ENCODE measurements at places on chromosomes 6 and 20.

- peak; percentile 74 for DNase-seq
Observed at GRCh38 chr6:30483677-30484279, 5.5 kb upstream of the HLA-E start.

DNA sequence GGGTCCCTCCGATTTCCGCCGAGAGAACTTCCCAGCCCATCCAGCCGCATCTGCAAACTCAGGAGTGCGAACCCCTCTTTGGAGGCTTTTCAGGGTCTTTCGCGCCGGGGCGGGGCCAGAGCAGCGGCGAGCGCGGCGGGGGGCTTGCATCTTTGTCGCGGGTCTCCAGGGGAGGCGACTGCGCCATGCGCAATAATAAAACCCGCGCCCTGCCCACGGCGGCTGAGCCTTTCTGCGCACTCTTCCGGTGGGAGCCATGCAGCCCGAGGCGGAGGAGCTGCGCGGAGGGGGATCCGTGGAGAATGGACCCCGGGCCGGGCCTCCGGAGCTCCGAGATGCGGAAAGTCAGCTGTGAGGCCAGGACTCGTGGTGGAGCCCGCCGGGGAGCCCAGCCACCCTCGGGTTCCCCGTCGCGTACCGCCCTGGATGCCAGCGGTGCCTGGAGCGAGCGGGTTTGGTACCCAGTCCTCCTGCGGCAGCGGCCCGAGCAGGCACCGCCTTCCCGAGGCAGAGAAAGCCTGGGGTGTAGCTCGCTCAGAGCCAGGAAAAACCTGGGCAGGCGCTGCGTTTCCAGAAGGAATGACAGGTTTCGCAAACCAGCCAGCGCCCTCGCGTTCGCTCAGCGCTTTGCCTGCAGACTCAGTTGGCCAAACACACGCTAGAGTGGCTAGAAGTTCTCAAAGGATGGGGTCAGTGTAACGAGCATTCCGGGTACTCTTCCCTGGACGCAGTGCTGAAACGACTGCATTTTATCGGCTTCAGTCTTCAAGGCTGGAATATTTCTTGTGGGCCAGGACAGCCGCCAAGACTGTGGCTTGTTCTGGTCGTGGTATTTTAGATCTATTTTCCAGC lies 1.2 kb downstream of the AKAP12 start:
- DNase-seq = no peak

GRCh38 chr6:114084327-114084890 lies 113.5 kb upstream of the HDAC2 start:
- DNase-seq = no peak

DNA sequence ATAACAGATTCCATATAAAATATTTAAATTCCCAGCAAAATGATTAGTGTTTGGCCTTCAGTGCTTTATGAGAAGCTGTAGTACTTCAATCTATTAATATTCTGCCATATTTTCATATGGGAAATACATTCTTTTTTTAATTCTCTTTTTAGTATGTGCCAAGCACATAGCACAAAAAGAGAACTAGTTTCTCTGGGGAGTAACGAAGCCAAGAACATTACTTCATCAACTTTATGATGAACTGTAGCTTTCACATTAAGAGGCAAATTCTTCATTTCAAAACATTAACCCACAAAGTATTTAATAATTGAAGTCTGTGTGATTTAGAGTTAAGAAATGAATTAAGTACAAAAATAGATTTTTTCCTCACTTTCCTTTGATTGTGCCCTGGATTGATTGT lies 281.0 kb upstream of the EYS start:
- DNase-seq = no peak

- DNase-seq = no peak
Observed at GRCh38 chr6:139919107-139920026, 544.9 kb upstream of the CITED2 start.

DNA sequence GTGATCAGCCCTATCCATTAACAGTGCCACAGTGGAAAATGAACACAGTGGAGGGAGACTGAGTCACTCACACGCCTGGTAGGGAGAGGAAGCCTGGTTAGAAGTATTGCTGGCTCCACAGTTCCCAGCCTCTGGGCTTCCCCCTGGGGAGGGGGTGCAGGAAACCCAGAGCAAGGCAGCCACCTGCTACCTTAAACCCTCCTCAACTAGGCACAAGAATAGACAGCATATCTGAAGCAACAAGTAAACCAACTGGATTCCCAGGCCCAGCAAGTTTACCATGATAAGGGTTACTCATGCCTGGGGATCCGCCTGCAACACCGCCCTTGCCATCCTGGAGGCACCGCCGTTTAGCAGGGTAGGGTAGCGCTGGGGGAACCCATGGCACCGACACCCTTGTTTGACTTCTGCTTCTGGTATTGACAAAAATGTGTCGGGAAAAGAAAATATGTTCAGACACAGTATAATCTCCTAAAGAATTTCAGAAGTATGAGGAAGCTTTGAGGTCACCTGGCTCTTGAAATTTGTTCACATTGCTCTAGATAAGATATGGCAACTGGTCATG lies 38.3 kb downstream of the SLC22A23 start:
- no peak for DNase-seq

DNA sequence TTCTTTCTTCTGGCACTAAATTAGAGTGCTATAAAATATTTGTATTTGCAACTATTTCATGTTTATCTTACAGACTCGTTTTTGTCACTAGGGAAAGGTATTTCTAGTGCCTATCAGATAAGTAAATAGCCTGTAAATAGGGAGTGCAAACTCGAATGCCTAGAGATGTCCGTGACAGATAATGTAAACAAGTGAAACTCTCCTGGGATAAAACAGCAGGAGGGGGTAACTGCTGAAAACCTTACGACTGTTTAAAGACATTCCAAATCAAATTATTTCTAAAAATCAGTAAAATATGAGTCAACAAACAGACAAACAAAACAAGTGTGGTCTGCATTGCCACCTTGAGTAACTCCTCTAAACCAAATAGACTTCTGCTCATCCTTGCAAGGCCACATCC lies 932.1 kb downstream of the EYS start:
- DNase-seq = no peak

DNA sequence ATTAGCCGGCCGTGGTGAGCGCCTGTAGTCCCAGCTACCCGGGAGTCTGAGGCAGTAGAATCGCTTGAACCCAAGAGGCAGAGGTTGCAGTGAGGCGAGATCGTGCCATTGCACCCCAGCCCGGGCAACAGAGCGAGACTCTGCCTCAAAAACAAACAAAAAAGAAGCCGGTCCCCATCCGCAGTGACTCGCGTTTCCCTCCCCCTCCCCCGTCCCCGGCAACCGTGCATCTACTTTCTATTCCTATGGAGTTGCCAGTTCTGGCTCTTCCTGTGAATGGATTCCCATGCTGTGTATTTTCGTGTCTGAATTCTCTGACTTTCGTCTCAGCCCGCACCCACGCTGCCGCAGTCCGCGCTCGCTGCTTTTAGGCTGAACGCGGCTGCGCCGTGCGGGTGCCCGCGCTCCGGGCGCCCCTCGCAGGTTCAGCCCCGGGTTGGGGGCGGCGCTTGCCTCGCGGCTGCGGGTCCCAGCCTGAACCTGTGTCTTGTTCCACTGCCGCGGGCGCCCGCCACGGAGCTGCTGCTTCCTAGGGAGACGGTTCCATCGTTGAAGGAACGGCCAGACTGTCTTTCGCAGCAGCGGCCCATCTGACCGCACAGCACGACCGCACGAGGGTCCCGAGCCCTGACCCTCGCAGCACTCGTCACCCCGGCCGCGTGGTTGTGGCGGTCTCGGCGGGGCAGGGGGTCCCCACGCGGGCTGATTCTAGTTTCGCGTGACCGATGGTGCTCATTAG lies 1.1 kb upstream of the MRGBP start:
- DNase-seq = peak; percentile 70

DNA sequence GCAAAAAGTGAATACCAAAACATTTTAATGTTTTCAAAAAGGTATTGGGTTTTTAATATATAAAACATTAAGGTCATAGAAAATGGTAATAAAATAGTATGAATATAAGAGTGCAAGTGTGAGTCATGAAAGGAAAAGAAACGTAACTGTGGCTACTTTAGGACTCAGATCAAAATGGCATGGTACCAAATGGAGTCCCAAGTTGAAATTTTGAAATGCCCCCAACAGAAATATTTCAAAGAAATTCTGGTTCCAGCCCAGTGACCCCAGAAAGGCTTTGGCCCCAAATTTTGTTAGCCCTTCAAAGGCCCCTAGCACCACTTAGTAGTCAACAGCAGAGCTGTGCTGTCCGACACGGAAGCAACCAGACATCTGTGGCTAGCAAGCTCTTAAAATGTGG lies 6.0 kb downstream of the COL12A1 start:
- no peak for DNase-seq

- DNase-seq = no peak
Observed at GRCh38 chr6:5531853-5532375, 270.6 kb downstream of the FARS2 start.

GRCh38 chr6:34437644-34437970 lies 11.7 kb upstream of the RPS10 start:
- no peak for DNase-seq

DNA sequence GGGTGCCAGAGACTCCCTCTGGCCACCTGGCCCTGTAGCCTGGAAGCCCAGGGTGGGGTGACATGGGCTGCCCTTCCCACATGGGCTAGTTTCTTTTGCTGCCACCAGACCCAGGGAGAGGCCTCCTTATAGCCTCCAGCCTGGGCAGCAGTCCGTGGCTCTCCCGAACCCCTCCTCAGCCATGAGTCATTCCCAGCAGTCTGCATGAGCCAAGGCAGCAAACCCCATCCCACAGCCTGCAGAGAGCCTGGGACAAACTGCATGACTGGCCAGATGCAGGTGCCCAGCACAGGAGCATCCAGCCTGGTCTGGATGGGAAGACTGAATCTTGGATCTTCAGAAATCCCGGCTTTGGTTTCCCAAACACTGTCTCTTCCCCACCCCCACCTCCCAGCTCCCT lies 75.7 kb downstream of the MRPL14 start:
- no peak for DNase-seq

DNA sequence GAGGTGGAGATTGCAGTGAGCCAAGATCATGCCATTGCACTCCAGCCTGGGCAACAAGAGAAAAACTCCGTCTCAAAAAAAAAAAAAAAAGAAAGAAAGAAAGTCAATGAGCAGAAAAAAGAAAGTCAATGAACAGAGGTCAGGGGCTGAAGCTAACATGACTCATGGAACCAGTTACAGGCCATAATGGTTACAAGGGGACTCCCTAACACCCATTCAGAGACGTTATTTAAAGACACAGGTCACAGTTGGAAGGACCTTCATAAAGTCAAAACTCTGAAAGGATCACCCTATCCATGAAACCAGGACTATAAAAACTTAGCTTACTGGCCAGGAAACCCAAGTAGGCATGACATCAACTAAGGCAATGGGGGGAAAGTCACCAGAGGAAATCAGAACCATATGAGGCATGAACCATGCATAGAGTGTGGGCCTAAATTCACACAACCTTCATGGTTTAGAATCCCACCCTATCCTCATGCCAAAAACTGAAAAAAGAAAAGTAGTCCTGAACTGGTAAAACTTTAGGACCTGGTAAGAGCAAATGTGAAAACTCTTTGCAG lies 18.2 kb downstream of the FBXL4 start:
- no peak for DNase-seq

- DNase-seq = no peak
Observed at GRCh38 chr6:151349651-151350270, 41.6 kb downstream of the ZBTB2 start.

- DNase-seq = no peak
Observed at GRCh38 chr6:1713016-1713600, 103.4 kb downstream of the FOXC1 start.

- no peak for DNase-seq
Observed at GRCh38 chr6:87115402-87116135, 20.7 kb upstream of the CGA start.

DNA sequence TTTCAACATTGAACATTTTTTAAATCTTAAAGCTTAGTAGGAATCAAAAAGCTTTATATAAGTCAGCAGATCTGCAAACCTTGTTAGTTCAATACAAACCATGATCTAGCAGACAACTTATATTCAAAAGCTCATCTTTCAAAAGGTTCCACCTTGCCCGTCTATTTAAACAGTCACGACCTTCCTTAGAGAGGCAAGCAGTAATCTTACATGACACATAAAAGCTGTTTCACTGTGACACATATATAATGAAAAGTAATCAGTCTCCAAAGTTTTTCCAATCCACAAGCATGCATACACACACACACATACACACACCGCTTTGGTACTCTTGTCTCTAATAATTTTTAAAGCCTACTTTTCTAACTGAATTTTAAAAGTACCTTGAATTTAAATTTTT lies 12.9 kb downstream of the SOD2 start:
- no peak for DNase-seq

DNA sequence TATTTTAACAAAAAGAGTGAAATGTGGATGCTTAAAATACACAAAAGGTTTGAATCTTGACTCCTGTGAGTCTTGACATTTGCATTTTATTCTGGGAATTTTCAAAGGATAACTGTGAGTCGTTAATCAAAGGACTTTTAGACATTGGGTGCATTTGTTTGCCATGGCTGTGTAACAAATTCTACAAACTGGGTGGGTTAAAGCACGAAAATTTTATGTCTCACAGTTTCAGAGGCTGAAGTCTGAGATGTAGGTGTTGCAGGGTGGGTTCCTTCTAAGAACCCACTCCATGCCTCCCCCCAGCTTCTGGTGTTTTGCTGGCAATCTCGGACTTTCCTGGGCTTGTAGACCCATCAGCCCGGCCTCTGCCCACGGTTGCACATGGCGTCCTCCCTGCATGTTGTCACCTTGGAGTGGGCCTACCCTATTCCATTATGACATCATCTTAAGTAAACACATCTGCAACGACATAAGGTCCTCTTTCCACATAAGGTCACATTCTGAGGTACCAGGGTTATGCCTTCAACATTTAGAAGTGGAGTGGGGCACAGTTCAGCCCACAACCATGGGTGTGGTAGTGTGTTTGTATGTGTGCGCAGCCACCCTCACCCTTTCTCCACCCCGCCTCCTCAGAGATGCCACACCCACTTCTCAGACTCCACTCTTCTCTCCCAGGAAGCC lies 113.1 kb downstream of the FOXA2 start:
- DNase-seq = no peak

- DNase-seq = peak; percentile 77
Observed at GRCh38 chr6:159043251-159043650, 1.5 kb downstream of the TAGAP start.

GRCh38 chr6:24397631-24398030 lies 5.1 kb upstream of the MRS2 start:
- DNase-seq = no peak

DNA sequence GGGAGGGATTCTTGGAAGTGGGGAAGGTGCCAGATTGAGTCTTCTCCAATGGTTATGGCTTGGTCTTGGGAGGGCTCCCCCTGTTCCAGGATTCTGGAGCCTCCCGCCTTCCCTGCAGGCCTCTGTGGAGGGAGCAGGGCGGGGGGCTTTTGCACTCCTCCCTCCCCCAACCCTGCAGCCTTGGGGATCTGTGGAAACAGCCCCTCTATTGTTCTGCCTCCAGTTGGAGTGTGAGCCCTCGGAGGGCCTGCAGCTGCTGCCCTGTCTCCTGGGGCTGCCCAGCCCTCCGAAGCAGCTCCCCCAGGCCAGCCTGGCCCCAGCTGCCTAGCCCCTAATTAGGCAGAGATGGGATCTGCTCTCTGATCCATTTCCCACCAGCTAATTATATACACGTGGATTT lies 14.7 kb downstream of the FAM110A start:
- no peak for DNase-seq

DNA sequence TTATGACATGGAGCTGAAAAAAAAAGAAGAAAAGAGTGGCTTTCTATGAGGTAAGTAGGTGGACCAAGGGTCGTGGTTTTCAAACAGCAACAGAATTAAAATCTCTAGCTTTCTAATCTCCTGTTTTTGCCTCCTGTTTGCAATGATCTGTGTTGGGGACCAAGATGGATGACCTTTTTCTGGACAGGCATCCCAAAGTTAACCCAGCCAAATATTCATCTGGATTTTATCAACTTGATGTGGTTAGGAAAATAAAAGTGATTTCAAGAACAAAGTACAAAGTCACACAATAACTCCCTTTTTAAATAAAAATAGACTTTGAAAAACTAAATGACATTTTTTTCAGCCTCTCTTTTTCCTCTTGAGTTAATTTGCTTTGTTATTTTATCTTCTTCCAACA lies 282.1 kb upstream of the PRDM1 start:
- no peak for DNase-seq
